ENCODE measurements at places on chromosomes 6 and 20.

GRCh38 chr20:1336699-1337367, 7.9 kb upstream of the SDCBP2 start:
- no peak for DNase-seq

- DNase-seq = no peak
Measured at GRCh38 chr20:8509809-8510208, 377.7 kb downstream of the PLCB1 start.

DNA sequence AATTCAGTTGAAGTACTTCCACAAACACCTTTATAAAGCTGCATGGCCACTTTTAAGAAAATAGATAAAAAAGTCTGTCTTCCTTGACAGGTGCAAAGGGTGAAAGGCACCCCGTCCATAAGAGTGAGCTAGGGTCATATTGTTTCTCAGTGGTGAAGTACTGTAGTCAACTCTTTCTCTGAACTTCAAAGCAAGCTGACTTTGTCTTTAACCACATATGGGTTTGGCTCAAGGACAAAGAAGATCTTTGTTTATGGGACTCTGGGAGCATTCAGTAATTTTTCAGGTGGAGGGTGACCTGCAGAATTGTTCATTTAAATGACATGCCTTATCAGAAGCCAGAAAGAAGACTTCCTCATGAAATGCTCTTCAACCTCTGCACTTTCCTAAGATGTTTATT, 49.3 kb upstream of the KLHL31 start:
- DNase-seq = no peak

DNA sequence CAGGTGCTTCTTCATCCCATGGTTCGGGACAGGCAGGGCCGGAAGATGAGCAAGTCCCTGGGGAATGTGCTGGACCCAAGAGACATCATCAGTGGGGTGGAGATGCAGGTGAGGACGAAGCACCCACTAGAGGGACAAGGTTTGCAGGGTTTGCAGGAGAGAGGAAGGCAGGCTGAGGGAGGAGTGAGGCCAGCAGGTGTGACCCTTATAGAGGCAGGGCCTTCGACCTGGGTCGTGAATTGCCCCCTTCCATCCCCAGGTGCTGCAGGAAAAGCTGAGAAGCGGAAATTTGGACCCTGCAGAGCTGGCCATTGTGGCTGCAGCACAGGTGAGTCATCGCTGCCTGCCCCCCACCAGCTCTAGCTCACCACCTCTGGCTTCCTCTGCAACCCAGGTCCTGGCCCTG, 8.4 kb downstream of the VARS2 start:
- DNase-seq = no peak
